ENCODE measurements at places on chromosomes 5 and 9. TPM values are rescaled to one million over a fixed set of nuclear protein-coding genes. Genes with fewer than 3 reads are reported as not detected.

Gene BTNL9
- 25.2 TPM for total RNA-seq

Gene EQTN
- total RNA-seq: not detected

Gene PCDHGA10
- 11.0 TPM for total RNA-seq

Gene IFNB1
- total RNA-seq: not detected

DNA sequence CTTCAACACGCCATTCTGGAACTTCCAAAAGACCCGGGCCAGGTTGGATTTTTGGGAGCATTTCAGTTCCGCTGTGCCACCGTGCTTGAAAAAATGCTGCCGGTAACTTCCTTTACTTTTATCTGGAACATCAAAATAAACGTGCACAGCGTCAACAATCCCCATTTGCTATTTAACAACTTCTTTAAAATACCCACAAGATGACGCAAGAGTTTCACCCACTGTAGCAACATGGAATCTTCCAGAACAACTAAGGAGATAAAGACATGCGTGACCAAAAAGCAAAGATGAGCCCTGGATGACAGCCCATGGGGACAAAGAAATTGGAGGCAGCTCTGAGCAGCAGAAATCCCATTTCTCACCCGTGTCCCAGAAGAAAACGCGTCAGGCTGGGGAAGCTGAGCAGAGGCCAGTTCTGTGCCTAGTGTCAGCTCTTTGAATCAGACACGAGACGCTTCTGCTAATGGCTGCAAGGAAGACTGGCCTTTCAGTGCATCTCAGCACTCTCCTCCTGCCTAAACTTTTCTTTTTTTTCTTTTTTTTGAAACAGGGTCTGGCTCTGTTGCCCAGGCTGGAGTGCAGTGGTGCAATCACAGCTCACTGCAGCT, 61.3 kb downstream of the SECISBP2 start:
- no peak for DNase-seq

GRCh38 chr9:15735083-15735857, 182.4 kb downstream of the CCDC171 start:
- no peak for DNase-seq

DNA sequence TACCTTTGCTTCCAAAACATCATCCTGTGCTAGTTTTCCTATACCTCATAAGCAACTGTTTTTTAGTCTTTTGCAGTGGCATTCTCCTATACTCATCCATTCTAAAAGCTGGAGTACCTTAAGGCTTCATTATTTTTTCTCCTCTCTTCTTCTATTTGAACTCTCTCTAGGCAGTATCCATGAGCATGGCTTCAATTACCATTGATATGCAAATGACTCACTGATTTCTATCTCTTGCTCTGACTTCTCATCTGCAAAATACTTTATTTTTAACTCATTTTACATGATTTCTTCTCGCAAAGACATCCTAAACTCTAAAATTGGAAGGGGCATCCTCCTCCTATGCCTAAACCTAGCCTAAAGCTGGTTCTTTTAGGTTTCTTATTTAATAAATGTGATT, 365.1 kb upstream of the NUDT12 start:
- no peak for DNase-seq

DNA sequence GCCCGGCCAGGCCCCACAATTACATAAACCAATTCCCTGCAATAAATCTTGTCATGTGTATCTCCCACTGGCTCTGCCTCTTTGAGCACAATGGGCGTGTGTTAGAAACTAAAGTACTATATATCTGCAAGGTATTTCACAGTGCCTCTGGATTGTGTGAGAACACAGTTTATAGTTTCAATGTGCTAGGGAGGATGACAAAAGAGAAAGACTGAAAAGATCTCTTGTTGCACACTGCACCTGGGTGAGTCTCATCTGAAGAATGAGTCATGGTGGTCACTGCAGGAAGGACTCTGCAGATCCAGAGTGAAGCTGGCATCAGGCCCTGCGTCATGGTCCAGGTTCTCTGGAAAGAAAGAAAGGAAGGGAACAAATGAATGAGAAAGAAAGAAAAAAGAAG, 20.7 kb upstream of the CTSV start:
- no peak for DNase-seq

DNA sequence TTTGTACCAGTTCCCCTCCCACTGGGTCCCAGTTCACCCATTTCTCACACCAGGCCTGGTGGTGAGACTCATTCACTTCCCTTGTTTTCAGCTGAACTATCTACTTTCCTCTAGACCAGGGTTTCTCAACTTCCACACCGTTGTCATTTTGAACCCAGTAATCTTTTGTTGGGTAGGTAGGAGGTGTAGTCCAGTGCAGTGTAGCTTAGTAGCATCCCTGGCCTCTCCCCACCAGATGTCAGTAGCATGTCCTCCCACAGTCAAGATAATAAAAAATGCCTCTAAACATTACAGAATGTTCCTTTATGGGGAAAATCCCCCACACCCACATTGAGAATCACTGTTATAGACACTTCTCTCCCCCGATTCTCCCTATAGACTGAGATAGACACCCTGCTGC, 299.1 kb downstream of the EPB41L4A start:
- DNase-seq: no peak

- no peak for DNase-seq
Observed at GRCh38 chr5:160435532-160435931, 13.9 kb downstream of the PTTG1 start.

GRCh38 chr5:31385774-31386537, 145.9 kb downstream of the DROSHA start:
- no peak for DNase-seq

- no peak for DNase-seq
Observed at GRCh38 chr5:32707418-32707997, 3.6 kb upstream of the NPR3 start.

All from cardiac septum (tissue), 1 donor.